Left forelimb (tissue), 1 donor: ENCODE measurements at places on chromosomes 11 and 22.

DNA sequence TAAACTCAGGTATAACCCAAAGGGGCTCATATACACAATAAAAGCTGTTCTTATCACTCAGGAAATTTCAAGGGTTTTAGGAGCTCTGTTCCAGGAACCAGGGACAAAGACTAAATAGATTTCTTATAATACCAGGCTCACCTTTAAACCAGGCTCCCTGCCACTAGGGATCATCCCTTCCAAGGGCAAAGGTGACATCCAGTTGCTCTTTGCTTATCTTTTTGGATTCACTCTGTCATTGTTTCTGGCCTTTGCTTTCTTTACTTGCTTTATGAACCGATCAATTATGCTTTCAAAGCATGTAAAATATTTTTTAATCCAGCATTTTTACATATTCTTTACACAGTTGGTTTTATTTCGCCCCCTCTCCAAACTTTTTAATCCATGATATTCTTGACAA lies 321.7 kb upstream of the SYN3 start:
- DNase-seq, result no peak

DNA sequence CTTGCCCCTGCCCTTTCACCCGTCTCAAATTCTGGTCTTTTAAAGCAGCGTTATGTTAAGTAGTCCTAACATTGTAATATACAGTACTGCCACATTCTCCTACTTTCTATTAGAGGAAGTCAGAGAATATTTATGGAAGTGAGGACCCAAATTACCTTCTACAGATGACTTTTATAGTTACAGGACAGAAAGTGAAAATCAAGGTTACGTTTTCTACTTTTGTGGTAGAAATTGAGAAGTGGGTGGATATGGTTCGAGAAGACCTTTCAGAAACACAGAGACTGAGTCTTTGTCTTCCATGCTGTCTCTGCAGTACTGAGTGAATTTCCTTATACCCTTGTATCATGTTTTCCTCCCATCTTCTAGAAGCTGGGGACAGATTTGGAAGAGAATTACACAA lies 17.1 kb downstream of the SC5D start:
- DNase-seq, result no peak

DNA sequence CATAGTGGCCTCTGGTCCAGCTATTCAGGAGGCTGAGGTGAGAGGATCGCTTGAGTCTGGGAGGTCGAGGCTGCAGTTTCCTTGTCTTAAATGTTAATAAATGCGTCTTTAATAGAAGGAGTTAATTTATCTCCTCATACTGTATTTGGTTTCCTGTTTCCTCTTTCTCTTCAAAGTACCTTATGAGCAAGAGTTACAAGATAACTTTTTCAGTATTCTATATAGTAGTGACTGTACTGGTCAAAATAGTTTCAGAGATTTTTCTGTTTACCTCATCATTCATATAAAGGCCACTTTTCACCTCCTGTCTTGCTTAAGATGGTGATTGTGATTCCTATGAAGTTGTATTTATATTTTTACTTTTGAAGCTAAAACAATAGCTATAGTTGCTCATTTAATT lies 50.9 kb downstream of the MCAM start:
- DNase-seq, result no peak

DNA sequence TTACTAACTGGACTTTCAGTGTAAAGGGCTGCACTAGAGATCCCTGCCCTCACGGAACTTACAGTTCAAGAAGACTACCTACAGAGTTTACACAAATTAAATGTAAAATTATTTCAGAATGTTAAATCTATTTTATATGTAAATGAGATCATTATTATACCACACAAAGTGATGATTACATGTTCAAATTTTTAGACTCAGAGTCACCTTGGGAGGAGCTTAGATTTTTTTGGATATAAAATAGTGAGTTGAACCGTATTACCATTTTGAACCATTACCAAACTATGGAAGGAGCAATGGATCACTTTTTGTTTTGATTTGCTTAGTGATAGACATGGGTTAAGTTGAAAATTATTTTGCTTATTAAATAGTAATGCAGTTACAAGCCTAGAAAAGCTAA lies 1.6 kb downstream of the IPO7 start:
- no peak for DNase-seq

- no peak for DNase-seq
These were observed 15.8 kb upstream of the CHADL start for GRCh38 chr22:41256254-41257253.

DNA sequence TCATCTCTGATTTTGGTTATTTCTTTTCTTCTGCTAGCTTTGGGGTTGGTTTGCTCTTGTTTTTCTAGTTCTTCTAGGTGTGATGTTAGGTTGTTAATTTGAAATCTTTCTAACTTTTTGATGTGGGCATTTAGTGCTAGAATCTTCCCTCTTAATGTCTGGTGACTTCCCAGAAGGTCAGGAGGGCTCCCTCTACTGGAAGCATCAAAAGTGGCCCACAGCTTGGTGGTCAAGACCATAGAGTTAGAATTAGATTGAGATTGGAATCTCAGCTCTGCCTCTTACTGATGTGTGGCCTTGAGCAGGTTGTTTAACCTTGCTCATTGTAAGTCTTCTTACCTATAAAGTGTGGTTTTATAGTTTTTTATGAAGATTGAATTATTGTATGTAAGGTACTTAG lies 99.3 kb downstream of the FDX1 start:
- DNase-seq, result no peak

- DNase-seq, result no peak
These were observed 61.9 kb downstream of the SMCO4 start for GRCh38 chr11:93481279-93481678.
